ENCODE measurements at places on chromosomes 1 and 21. TPM values are rescaled to one million over a fixed set of nuclear protein-coding genes. Genes with fewer than 3 reads are reported as not detected.

TRIM46 gene
- 5.1 TPM for total RNA-seq

PIK3C2B gene
- total RNA-seq = 4.5 TPM

LCE2C gene
- not detected for total RNA-seq

UBE2U gene
- total RNA-seq = not detected

CAMSAP2 gene
- 56.5 TPM for total RNA-seq

ETS2 gene
- 12.9 TPM for total RNA-seq

CHI3L2 gene
- not detected for total RNA-seq

DNA sequence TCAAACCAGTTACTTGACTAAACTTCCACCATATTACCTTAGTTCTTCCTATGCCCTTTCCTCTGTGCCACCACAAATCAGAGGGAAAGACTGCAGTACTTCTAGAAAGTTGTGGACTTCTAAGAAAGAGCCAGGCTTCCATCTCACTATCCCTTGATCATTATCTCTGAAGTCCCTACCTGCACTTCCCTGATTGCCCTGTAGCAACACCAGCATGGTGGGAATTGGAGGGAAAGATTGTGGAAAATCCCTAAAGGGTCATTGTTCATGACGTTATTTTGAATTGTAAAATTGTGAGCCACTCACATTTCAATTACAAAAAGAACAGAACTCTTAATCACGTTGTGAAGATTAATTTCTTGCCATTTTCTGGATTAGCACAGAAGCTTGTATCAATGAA is 23.4 kb upstream of the KIAA1614 start:
- no peak for DNase-seq

- no peak for DNase-seq
Measured at GRCh38 chr1:41957568-41957967, 38.8 kb upstream of the HIVEP3 start.

- DNase-seq = no peak
Measured at GRCh38 chr1:207085887-207086286, 2.8 kb upstream of the C4BPB start.

GRCh38 chr1:28718586-28719331 is 18.0 kb upstream of the YTHDF2 start:
- peak; percentile 36 for DNase-seq

DNA sequence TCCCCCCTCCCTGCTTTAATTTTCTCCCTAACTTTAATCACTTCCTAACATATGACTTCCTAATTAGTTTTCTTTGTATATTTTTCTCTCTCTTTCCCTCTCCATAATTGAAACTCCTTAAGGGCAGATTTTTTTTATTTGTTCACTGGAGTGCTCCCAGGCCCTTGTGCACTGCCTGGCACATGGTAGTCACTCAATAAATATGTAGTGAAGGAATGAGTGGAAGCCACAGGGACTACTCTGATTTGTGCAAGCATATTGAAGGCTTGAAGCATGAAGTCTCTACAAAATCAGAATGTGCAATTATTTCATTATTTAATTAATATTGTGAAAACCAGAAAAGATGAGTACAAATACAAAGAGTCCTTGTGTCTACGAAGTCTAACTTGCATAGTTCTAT is 41.5 kb downstream of the SNX7 start:
- DNase-seq = no peak

GRCh38 chr1:47696404-47696736 is 258.5 kb downstream of the FOXD2 start:
- DNase-seq = no peak

GRCh38 chr1:41915786-41916571 is 2.7 kb downstream of the HIVEP3 start:
- DNase-seq = no peak

GRCh38 chr1:31368611-31369107 is 4.2 kb downstream of the FABP3 start:
- no peak for DNase-seq

DNA sequence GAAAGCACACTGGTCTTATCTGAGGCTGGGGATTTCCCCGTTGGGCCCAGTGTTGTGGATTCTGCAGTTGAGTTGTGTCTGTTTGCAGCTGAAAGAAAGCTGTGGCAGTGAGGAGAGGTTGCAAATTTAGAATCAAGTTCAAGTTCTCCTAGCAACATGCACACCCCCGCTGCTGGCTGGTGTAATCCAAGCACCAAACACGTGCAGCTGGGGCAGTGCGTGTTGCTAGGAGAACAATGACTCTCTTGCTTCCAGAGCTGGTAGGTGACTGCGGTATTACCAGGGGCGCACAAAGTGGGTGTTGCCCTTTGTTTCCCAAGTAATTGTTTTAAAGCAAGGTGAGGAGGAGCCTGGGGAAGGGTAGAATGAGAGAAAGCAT is 91.5 kb downstream of the IER5 start:
- no peak for DNase-seq

DNA sequence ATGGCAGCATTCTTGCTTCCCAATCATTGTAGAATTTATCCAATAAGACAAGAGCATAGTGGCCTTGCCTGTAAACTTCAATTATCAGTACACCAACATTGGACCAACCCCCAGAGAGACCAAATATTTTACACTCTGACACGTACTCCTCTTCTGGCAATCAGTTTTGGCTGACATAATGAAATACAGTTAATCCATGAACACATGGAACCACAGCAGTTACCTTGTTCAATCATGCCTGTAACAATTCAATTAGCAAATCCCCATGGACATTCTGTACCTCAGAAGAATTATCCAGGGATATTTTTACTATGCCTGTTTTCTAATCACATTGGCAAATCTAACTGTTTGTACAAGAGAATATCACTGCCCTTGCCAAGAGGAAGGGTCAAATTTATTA is 2162.0 kb downstream of the MRPL39 start:
- DNase-seq = no peak

- DNase-seq = no peak
Measured at GRCh38 chr1:4628992-4629391, 25.4 kb upstream of the AJAP1 start.

GRCh38 chr1:15028616-15029015 is 124.9 kb upstream of the TMEM51 start:
- no peak for DNase-seq

DNA sequence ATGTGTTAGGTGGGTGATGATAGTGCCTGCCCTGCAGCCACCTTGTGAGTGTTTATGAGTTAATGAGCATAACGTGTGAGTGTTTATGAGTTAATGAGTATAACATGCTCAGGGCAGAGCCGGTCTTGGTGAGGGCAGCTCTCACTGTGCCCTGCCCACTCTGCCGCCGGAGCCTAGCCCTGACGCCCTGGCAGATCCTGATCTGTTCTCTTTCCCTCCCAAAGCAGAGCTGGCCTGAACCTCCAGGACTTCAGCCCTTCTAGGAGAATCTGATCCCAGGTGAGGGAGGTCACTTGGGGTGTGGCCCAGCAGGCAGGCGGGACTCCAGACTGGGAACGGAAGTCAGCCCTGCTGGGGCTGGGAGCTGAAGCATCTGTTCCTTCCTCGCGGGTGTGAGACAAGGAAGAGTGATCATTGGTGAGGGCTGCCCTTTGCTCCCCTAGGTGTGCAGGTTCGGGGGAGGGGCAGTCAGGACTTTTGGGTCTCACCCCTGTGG is 5.7 kb downstream of the FBLIM1 start:
- no peak for DNase-seq

DNA sequence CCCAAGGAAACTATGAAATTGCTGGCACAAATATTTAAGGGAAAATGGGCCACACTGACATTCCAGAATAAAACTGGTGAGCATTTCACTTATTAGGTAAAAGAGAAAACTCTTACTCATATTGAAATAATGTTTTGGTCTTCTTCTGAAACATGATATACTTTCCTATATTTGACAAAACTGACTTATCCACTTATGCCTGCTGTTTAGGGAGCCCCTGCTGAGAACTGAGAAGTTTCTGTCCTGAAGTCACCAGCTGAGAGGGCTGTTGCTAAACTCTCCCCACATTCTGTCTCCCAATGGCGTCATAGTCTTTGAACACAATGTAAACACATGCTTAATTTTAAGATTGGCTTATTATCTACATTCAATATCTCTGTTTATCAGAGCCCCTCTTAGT is 46.8 kb upstream of the ZC3H11B start:
- no peak for DNase-seq

All from Karpas-422 (cell line).